Thoracic aorta endothelial cell (primary cell): ENCODE measurements at places on chromosomes 16 and 17. TPM values are rescaled to one million over a fixed set of nuclear protein-coding genes. Genes with fewer than 3 reads are reported as not detected.

CEMP1 gene
- not detected in 2 replicates for total RNA-seq

TBC1D3B gene
- 0.93 and 1.1 TPM in 2 replicates for total RNA-seq

DPEP2 gene
- total RNA-seq: 0.22 TPM in 1 of 2 replicates, not detected in the other

CCDC200 gene
- not detected in 2 replicates for total RNA-seq

HAS3 gene
- 0.40 and 1.2 TPM in 2 replicates for total RNA-seq

MYOCD gene
- total RNA-seq: not detected in 2 replicates

LGALS9B gene
- not detected in 2 replicates for total RNA-seq

MYCBPAP gene
- total RNA-seq: 0.53 and 1.2 TPM in 2 replicates

TUBD1 gene
- 11.3 and 13.6 TPM in 2 replicates for total RNA-seq
